ENCODE measurements at places on chromosomes 2 and 18. TPM values are rescaled to one million over a fixed set of nuclear protein-coding genes. Genes with fewer than 3 reads are reported as not detected.

GRCh38 chr18:79524181-79525078 lies 128.7 kb downstream of the NFATC1 start:
- no peak for DNase-seq

NGEF gene
- 0.81 TPM for polyA plus RNA-seq

COLEC12 gene
- polyA plus RNA-seq, result 40.8 TPM

- DNase-seq, result no peak
These were observed 212.5 kb upstream of the GULP1 start for GRCh38 chr2:188079196-188079595.

GRCh38 chr18:40751186-40751585 lies 1203.8 kb upstream of the PIK3C3 start:
- DNase-seq, result peak; percentile 14

RELCH gene
- not detected for polyA plus RNA-seq

GALNT3 gene
- polyA plus RNA-seq, result 5.6 TPM

- DNase-seq, result no peak
These were observed 31.1 kb upstream of the ATP6V1B1 start for GRCh38 chr2:70904371-70905216.

DNA sequence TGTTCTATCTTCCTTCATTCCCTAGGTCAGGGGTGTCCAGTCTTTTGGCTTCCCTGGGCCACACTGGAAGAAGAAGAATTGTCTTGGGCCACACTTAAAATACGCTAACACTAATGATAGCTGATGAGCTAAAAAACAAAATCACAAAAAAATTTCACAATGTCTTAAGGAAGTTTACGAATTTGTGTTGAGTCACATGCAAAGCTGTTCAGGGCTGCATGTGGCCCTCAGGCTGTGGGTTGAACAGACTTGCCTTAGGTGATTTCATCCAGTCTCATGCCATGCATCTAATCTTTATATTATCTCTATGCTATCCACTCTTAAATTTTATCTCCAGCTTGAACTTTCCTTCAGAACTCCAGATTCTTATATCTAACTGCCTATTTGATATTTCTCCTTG lies 80.1 kb downstream of the CCDC85A start:
- no peak for DNase-seq

Measured in muscle of arm (tissue), 14 donors.